GM12878 (cell line): ENCODE measurements at places on chromosomes 1 and 21. TPM values are rescaled to one million over a fixed set of nuclear protein-coding genes. Genes with fewer than 3 reads are reported as not detected.

DNA sequence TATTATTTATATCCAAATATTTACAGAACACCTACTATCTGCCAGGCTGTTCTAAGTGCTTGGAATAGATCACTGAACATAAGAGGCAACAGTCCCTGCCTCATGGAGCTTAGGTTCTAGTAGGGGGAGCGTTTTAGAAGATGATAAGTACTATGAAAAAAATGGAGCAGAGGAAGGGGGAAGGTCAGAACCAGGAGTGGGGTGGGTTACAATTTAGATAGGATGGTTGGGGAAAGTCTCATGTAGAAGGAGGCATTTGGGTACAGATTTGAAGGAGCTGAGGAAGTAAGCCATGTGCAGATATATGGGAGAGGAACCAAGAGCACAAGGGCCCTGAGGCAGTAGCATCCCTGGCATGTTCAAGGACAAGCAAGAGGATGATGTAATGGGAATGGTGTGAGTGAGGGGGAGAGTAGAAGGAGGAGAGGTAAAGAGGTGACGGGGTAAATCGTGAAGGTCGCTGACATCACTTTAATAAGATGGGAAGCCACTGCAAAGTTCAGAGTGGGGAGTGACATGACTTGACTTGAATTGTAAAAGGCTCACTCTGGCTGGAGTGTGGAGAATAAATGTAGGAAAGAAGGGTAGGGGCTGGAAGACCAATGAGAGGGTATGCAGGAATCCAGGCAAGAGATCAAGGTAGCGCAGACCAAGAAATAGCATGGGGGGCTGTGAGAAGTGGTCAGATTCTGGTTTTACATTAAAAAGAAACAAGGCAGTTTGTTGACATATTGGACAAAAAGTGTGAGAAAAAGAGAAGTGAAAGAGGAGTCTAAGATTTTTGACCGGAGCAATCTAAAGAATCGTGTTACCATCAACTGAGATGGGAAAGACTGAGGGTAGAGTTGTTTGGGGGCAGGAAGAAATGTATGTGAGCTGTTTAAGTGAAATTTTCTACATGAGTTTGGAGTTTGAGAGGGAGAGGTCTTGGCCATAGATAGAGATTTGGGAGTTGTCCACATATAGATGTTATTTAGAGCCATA, 92.6 kb downstream of the LPAR3 start:
- DNase-seq = no peak
- no peaks in the 10 kb centered on the region for H3K4me1 ChIP-seq
- H3K4me3 ChIP-seq = no peak overlapping the region
- H3K36me3 ChIP-seq = no peaks in the 10 kb centered on the region
- no peak overlapping the region for H3K27ac ChIP-seq

DNA sequence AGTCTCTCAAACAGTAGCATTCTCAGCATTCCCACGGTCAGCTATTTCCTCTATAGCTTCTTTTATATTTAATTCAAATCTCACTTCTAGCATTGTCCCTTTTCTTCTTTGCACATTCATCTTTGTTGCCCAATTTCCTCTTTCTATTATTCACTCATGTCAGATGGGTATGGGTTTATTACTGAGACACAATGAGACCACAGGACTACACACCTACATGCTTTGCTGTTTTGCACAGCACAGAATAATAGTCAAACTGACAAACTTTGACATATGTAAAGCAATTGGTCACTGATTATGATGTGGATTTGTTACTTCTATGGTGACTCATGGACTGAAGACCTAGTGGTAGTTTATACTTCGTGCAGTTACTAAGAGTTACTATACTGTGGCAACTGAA, 5.8 kb upstream of the CD1C start:
- H3K4me1 ChIP-seq = peaks cover 42% of the 10 kb centered on the region
- H3K27me3 ChIP-seq = no peaks in the 10 kb centered on the region
- H3K4me3 ChIP-seq = no peak overlapping the region
- peak; percentile 61 for DNase-seq
- no peak overlapping the region for H3K27ac ChIP-seq
- no peaks in the 10 kb centered on the region for H3K36me3 ChIP-seq

DNA sequence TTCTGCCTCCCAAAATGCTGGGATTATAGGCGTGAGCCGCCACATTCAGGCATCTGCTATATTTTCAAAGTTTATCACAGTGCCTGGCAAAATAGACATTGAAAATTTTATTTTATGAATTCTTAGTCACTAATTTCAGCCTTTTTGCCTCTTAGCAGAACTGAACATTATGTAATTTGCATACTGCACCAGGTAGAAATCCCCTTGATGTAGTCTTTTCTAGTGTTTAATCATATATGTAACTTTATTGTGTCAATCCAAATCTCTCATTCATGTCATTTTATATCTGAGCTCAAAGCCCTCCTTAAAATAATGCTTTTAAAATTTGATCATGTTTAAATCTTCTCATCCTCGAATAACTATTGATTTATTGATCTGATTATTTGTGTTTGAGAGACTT, 19.2 kb downstream of the WDTC1 start:
- H3K36me3 ChIP-seq = no peaks in the 10 kb centered on the region
- no peaks in the 10 kb centered on the region for H3K27me3 ChIP-seq
- DNase-seq = no peak
- peak overlapping the region; percentile 85 for H3K27ac ChIP-seq
- H3K4me1 ChIP-seq = peaks cover 31% of the 10 kb centered on the region
- H3K4me3 ChIP-seq = peak overlapping the region; percentile 3; the same call in 1 of the 2 replicates

GRCh38 chr21:30979054-30979453, 59.2 kb downstream of the KRTAP19-8 start:
- no peak overlapping the region for H3K27ac ChIP-seq
- no peaks in the 10 kb centered on the region for H3K36me3 ChIP-seq
- no peak overlapping the region for H3K4me3 ChIP-seq
- no peaks in the 10 kb centered on the region for H3K4me1 ChIP-seq
- no peak for DNase-seq
- no peaks in the 10 kb centered on the region for H3K27me3 ChIP-seq

- H3K27ac ChIP-seq = no peak overlapping the region
- no peak for DNase-seq
- H3K4me3 ChIP-seq = no peak overlapping the region
- peaks cover 4% of the 10 kb centered on the region; the same call in 1 of the 2 replicates for H3K27me3 ChIP-seq
- H3K4me1 ChIP-seq = no peaks in the 10 kb centered on the region; the same call in 1 of the 2 replicates
- no peaks in the 10 kb centered on the region for H3K36me3 ChIP-seq
Measured at GRCh38 chr1:200296091-200296661, 113.7 kb downstream of the ZNF281 start.

GRCh38 chr1:83900524-83900923, 98.4 kb downstream of the TTLL7 start:
- H3K36me3 ChIP-seq = no peaks in the 10 kb centered on the region
- no peaks in the 10 kb centered on the region for H3K4me1 ChIP-seq
- H3K4me3 ChIP-seq = no peak overlapping the region

DNA sequence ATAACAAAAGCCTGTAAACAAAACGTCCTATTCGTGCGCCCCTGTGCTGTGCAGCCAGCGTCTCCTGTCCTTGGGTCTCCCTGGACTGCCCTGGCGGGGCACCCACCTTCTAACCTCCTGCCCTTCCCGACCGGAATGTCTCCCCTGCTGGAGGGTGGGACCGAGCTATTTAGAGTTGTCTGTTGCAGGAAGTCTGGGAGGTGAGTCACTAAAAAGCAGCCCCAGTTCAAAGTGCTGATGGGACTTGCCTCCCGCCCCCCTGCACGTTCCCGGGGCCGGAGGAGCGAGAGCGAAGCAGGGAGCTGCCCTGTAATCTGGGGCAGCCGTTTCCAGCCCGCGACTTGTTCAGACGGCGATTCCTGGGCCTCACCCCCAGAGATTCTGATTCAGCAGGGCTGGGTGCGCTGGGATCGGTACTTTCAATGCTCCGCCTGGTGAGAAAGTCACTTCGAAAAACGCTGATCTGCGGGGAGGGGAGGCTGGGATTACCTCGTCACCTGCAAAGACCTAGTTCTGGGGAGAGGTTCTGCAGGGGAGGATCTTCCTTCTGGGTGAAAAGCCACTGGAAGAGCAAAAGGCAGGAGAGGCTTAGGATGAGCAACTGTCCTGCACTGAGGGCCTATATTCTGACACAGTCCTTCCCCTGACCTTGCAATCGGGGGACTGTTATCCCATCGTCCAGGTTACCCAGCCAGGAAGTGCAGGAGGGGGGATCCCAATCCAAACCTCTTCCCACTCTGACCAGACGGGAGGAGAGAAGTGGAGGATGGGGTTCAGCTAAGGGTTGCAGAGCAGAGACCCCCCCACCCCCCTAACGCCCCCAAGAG, 1.2 kb upstream of the DHRS3 start:
- DNase-seq = no peak
- H3K27ac ChIP-seq = no peak overlapping the region
- H3K4me3 ChIP-seq = peak overlapping the region; percentile 67

DNA sequence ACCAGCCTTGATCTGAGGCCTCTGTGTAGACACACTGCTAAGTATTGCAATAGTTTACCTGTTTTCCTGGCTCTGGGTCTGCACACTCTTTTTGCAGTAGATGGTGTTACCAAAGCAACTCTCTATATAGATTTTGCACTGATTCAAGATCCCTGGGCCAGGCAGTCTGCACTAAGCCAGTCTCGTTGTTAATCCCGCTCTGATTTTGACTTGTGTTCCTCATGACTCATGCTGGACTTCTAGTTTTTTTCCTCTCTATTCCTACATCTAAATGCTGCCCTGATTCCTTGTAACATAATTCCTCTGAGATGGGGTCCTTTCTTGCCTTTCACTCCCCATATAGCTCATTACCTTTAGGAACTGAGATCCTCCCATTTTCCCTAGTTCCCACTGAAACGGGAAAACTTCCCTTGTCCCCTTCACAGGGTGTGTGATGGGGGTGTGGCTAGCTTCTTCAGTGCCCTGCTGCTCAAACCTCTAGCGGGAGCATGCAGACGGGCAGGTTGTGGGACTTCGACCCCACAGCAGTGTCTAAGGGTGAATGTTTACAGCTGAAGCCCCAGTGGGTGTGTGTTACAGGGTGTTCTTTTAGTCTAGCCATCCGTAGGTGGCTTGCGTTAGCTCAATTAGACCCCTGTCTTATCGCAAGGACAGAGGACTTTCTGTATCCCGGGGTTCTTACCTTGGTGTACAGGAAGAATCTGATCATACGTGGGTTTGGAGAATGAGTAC, 106.5 kb upstream of the RAB3GAP2 start:
- no peak for DNase-seq
- no peaks in the 10 kb centered on the region for H3K4me1 ChIP-seq
- no peak overlapping the region for H3K4me3 ChIP-seq
- H3K36me3 ChIP-seq = no peaks in the 10 kb centered on the region

- peak overlapping the region; percentile 69 for H3K4me3 ChIP-seq
- peaks cover 4% of the 10 kb centered on the region; the same call in 1 of the 2 replicates for H3K27me3 ChIP-seq
- no peaks in the 10 kb centered on the region for H3K36me3 ChIP-seq
- DNase-seq = no peak
- no peaks in the 10 kb centered on the region for H3K4me1 ChIP-seq
Measured at GRCh38 chr1:178725466-178726086, 532 bp downstream of the RALGPS2 start.

Gene HAO2
- not detected in 2 replicates for total RNA-seq

GRCh38 chr1:242017580-242018233, 18.8 kb upstream of the MAP1LC3C start:
- H3K4me1 ChIP-seq = no peaks in the 10 kb centered on the region
- H3K27ac ChIP-seq = no peak overlapping the region
- no peak for DNase-seq
- no peaks in the 10 kb centered on the region for H3K27me3 ChIP-seq

DNA sequence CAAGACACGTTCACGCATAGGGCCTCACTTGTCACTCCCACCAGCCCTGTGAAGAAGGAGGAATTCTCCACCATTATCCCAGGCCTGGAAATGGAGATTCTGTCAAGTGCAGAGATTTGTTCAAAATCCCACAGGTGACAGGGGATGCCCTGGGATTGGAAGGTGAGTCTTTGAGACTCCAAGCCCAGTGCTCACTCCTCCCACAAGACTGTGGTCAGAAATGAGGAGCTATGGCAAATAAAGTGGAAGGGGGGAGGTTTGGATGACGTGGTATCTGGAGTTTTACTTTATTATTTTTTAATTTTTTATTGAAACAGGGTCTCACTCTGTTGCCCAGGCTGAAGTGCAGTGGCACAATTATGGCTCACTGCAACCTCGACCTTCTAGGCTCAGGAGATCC, 12.8 kb upstream of the FOXO6 start:
- DNase-seq = no peak
- peaks cover 9% of the 10 kb centered on the region for H3K4me1 ChIP-seq
- no peak overlapping the region for H3K4me3 ChIP-seq
- H3K36me3 ChIP-seq = no peaks in the 10 kb centered on the region
- H3K27me3 ChIP-seq = no peaks in the 10 kb centered on the region

DNA sequence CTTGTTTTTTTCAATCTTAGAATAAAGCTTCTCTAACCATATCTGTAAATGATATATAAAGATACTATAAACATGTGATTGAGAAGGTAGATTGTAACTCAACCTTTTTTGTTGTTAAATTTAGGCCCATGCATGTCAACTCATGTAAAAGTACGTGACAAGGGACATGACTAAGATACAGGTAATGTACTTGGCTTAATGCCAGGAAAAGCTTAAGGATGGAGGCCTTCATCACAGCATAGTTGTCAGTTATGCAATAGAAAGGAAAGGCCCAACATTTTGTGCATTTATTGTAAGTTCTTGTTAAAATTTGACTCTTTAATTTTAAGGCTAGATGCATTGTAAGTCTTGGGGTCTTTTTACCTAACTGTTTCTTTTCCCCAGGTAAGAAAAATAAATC, 305.1 kb downstream of the LTN1 start:
- H3K27ac ChIP-seq = no peak overlapping the region
- H3K4me3 ChIP-seq = no peak overlapping the region
- no peak for DNase-seq
- no peaks in the 10 kb centered on the region for H3K27me3 ChIP-seq
- no peaks in the 10 kb centered on the region for H3K36me3 ChIP-seq
- no peaks in the 10 kb centered on the region for H3K4me1 ChIP-seq

DNA sequence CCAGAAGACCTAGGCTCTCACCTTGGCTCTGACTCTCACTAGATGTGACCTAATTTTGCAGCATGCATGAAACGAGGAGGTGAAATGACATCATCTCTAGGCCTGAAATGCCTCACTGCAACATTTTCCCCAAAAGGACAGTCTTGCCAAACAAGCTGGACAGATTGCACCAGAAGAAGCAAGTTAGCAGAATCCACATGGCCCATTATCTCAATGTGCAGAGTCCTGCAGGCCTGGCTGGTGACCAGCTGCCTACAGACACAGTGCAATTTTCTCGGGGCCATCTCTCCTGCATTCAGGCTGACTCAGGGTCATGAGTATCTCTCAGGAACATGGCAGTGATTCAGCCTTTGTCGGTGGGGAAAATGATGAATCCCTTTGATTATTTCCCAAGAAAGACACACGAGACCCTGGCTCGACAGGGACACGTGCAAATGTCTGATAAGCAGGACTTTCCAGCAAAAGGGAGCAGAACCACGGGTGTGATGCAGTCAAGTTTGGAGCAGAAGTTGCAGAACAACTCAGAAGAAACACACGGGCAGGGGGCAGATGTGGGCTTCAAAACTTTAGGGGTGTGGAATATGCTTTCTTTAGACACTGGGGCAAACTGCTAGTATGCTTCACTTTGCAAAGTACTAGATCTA, 38.7 kb downstream of the TRIM67 start:
- no peaks in the 10 kb centered on the region for H3K36me3 ChIP-seq
- DNase-seq = no peak
- no peak overlapping the region for H3K27ac ChIP-seq
- no peak overlapping the region for H3K4me3 ChIP-seq
- no peaks in the 10 kb centered on the region; the same call in none of the 2 replicates for H3K27me3 ChIP-seq
- H3K4me1 ChIP-seq = no peaks in the 10 kb centered on the region; the same call in 1 of the 2 replicates

GRCh38 chr1:115330480-115331013, 7.5 kb downstream of the NGF start:
- no peak overlapping the region for H3K4me3 ChIP-seq
- DNase-seq = no peak
- H3K27me3 ChIP-seq = no peaks in the 10 kb centered on the region; the same call in 1 of the 2 replicates
- no peaks in the 10 kb centered on the region for H3K36me3 ChIP-seq
- no peak overlapping the region for H3K27ac ChIP-seq

Gene C1QA
- 0.24 and 0.59 TPM in 2 replicates for total RNA-seq

- no peak for DNase-seq
- H3K4me1 ChIP-seq = peaks cover 18% of the 10 kb centered on the region
- no peaks in the 10 kb centered on the region; the same call in 1 of the 2 replicates for H3K36me3 ChIP-seq
- no peaks in the 10 kb centered on the region for H3K27me3 ChIP-seq
- H3K27ac ChIP-seq = no peak overlapping the region
Measured at GRCh38 chr1:156807627-156808026, 9.0 kb downstream of the SH2D2A start.
